Progenitor cell of endocrine pancreas (in vitro differentiated cells): ENCODE measurements at places on chromosomes 5 and 9.

DNA sequence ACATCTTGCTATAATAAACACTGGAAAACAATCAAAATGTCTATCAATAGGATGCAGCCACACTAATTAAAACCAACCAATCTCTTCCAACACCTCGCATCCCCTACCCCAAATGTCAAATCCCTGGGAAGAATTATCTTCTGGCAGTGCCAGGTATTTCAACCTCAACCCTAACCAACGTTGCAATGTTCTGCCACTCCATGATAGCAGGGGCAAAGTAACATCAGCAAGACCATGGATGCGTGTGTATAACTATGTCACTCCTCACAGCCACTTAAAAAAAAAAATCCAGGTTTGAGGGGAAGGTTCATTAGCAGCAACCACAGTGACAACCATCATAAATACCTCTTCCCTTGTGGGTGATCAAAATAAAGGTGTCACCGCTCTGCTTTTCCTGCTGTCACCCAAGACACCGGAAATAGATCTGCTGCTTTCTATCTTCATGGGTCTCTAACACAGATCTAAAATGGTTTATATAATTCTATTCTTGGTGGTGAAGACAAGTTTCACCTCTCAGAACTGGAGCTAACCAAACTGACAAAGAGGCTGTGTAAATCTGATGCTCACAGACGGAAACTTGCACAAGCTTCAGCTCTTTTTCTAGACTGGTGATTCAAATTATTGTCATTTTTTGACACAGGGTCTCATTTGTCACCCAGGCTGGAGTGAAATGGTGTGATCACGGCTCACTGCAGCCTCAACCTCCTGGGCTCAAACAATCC, 9.9 kb downstream of the HSPA9 start:
- DNase-seq, result no peak

GRCh38 chr5:109756543-109757185, 66.9 kb downstream of the MAN2A1 start:
- no peak for DNase-seq

- DNase-seq, result no peak
Measured at GRCh38 chr9:2679011-2679410, 38.3 kb upstream of the KCNV2 start.

DNA sequence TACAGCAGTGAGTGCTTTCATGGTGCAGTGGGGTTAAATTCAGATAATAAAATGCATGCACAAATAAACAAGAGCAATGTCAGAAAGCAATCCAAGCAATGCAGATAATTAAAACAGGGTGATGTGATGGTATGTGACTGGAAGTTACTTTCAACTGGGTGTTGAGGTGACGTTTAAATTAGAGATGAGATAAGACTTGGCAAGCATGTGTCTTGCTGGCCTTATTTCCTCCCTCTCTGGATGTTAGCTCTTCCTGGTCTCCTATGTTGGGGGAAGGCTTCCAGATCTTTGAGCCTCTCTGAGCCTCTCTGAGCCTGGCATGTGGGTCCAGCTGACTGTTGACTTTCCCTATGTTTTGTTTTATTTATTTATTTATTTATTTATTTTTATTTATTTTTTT, 54.4 kb downstream of the DOCK2 start:
- no peak for DNase-seq

- DNase-seq, result no peak
Measured at GRCh38 chr9:129309041-129309430, 131.0 kb upstream of the IER5L start.

- no peak for DNase-seq
Measured at GRCh38 chr5:65663804-65664521, 39.1 kb downstream of the SHLD3 start.

- DNase-seq, result no peak
Measured at GRCh38 chr9:132673355-132673754, 3.1 kb downstream of the GTF3C4 start.
